Effector memory CD8-positive, alpha-beta T cell (primary cell): ENCODE measurements at places on chromosomes 6 and 20.

DNA sequence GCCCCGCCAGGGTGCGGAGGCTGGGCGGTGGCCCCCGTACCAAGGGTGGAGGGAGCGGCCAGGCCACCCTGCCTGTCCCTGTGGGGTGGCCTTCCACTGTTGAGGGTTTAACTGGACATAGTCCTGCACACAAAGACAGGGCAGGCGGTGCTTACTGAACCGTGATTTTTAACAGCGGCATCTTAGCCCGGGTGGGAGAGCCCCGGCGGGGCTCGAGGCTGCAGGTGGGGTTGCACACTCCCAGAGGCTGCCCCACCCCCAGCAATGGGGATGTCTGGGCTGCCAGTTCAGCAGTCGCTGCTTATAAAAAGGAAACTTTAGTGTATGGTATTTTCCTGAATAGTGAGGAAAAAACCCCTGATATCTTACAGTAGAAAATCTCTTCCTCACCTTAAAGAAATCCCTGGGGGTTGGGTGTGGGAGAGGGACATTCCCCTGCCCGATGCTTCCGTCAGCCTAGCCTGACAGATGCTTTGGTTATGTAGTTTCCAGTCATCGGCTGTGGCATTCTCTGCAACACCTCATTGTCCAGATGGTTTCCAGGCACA lies 79.4 kb downstream of the IRF4 start:
- H3K36me3 ChIP-seq = peaks cover 3% of the 10 kb centered on the region
- peaks cover 32% of the 10 kb centered on the region for H3K4me1 ChIP-seq
- no peak overlapping the region for H3K4me3 ChIP-seq

DNA sequence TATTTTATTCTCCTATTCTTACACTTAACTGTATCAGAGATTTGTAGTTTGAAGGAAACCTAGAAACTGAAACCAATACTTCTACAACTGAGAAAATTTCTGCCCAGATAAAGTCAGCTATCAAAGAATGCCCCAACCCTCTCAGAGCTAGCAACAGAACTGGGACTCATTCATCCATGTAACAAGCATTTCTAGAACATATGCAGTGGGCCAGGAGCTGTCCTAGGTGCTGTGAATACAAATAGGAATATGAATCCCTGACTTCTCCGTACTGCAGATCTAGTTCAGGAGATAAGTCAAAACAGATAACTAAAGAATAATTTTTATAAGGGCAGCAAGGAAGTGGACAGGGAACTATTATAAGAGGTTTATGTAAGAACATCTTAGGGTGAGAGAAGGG lies 654.1 kb upstream of the NOX3 start:
- no peak overlapping the region for H3K4me3 ChIP-seq
- no peak overlapping the region for H3K27ac ChIP-seq
- no peak for DNase-seq

DNA sequence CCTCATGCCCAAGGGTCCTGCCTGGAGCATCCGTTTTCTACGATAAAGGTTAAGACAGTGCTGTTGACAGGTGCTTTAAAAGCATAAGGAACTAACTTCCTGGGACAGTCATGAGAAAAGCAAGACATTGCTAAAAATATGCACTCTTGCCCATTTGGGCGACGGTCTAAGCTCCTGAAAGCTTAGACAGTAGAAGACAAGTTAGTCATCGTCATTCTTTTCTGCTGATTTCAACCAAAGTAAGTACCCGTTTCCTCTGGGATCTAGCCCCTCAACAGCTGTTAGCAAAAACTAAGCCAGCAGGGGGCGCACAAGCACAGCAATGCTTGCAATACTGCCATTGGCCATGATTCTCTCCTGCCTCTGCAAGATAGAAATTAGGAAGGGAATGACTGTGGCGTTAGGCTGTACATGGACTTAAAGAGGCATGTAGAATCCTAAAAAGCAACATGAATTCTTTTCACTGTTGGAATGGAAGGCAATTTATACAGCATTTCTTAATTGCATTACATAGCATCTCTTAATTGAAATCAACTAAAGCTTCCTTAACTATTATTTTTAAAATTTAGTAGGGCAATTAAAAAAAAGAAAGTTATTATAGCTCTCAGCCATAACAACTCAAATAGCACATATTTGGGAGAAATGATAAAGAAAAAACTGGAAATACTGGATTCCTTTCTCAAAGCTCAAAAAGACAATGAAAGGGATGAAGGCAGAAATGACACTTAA lies 147.8 kb upstream of the RALGAPA2 start:
- H3K4me3 ChIP-seq = no peak overlapping the region
- no peaks in the 10 kb centered on the region for H3K4me1 ChIP-seq
- H3K27me3 ChIP-seq = peaks cover 33% of the 10 kb centered on the region
- H3K36me3 ChIP-seq = no peaks in the 10 kb centered on the region

GRCh38 chr6:119339941-119340456 lies 9.6 kb downstream of the MAN1A1 start:
- peaks cover 37% of the 10 kb centered on the region for H3K4me1 ChIP-seq
- H3K27ac ChIP-seq = peak overlapping the region; percentile 78
- no peak overlapping the region for H3K4me3 ChIP-seq

- H3K27ac ChIP-seq = no peak overlapping the region
- no peak for DNase-seq
- H3K4me3 ChIP-seq = no peak overlapping the region
- peaks cover 3% of the 10 kb centered on the region for H3K4me1 ChIP-seq
- H3K36me3 ChIP-seq = no peaks in the 10 kb centered on the region
Measured at GRCh38 chr6:53623497-53623896, 42.1 kb downstream of the KLHL31 start.

DNA sequence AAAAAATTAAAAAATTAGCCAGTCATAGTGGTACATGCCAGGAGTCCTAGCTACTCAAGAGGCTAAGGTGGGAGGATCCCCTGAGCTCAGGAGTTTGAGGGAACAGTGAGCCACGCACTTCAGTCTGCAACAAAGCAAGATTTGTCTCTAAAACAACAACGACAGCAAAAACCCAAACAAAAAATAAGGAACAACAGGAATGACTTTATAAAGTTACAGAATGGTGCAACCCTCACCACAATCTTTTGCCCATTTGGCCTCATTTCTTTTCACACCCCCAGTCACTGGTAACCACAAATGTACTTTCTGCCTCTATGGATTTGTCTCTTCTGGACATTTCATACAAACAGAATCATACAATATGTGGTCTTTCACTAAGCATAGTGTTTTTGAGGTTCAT lies 16.7 kb upstream of the ZFAND3 start:
- peaks cover 4% of the 10 kb centered on the region for H3K27me3 ChIP-seq
- H3K4me1 ChIP-seq = peaks cover 5% of the 10 kb centered on the region

DNA sequence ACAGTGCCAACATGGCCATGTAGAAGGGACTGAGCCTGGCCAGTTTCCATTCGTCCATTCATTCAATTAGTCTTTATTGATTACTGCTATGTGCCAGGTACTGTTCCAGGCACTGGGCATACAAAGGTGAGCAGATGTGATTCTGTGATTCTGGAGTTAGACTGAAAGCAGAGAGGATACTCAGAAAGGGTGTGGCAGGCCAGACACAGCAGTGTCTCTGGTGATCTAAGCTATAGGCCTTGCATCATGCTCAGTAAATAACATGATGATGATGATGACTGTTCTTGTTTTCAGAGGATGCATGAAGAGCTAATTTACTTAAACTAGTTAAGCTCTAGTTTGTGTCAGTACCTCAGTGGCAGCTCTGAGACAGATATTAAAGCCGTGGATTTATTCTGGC lies 31.4 kb upstream of the FUCA2 start:
- peak overlapping the region; percentile 74 for H3K27ac ChIP-seq
- H3K27me3 ChIP-seq = no peaks in the 10 kb centered on the region
- no peak for DNase-seq
- H3K4me1 ChIP-seq = peaks cover 58% of the 10 kb centered on the region

- H3K36me3 ChIP-seq = peaks cover 17% of the 10 kb centered on the region
- H3K27ac ChIP-seq = no peak overlapping the region
- H3K4me1 ChIP-seq = peaks cover 12% of the 10 kb centered on the region
- no peaks in the 10 kb centered on the region for H3K27me3 ChIP-seq
- no peak overlapping the region for H3K4me3 ChIP-seq
Measured at GRCh38 chr6:143839196-143839595, 3.9 kb upstream of the LTV1 start.

DNA sequence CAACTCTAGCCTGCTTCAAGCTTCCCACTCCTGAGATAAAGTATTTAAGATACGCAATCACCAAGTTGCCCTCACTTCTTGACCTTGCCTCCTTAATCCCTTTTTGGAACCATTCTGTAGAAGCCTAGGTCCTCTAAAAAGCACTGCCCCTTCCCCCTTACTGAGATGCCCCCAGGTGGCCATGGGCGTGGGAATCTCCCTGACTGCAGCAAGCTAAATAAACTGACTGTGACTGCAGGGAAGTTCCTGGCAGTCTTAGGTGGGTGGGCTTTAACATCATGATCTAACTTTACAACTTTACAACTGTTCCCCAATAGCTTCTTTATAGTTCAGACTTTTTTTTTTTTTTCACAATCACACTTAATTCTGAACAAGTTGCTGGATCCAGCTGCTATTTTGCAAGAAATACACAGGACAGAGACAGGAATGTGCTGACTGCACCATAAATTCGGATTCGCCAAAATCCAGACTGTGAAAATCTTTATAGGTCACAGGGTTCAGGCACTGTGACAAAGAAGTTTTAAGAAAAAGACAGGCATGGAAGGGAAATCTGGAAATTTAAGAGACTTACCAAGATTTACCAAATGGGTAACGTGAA lies 344.2 kb upstream of the SULF2 start:
- no peak for DNase-seq
- H3K4me3 ChIP-seq = no peak overlapping the region
- peaks cover 28% of the 10 kb centered on the region for H3K27me3 ChIP-seq
- no peaks in the 10 kb centered on the region for H3K4me1 ChIP-seq
- H3K36me3 ChIP-seq = no peaks in the 10 kb centered on the region

- no peaks in the 10 kb centered on the region for H3K4me1 ChIP-seq
- H3K4me3 ChIP-seq = no peak overlapping the region
- H3K36me3 ChIP-seq = no peaks in the 10 kb centered on the region
- peaks cover 52% of the 10 kb centered on the region for H3K27me3 ChIP-seq
Measured at GRCh38 chr6:795046-795685, 102.2 kb upstream of the EXOC2 start.

DNA sequence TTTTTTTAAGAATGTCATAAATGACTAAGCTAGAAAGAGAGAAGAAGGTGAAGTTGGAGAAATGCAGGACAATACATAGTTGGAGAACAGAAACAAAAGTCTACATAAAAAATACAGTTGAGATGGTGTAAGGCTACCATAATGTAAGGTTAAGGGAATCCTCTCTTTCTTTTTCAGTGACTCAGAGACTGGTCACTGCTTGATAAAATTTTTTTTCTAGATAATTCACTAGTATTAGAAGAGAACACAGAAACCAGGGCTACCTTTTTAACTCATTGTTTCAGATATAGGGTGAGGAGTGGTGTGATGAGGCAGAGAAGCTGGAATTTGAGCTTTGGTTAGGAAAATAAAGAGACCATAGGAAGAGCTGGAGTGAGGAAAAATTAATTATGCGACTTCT lies 18.2 kb upstream of the EDN1 start:
- no peak overlapping the region for H3K27ac ChIP-seq
- no peaks in the 10 kb centered on the region for H3K36me3 ChIP-seq
- no peaks in the 10 kb centered on the region for H3K4me1 ChIP-seq
- no peak for DNase-seq

GRCh38 chr6:146950351-146950835 lies 253.8 kb upstream of the STXBP5 start:
- H3K27ac ChIP-seq = no peak overlapping the region
- no peaks in the 10 kb centered on the region for H3K4me1 ChIP-seq
- H3K4me3 ChIP-seq = no peak overlapping the region
- no peaks in the 10 kb centered on the region for H3K36me3 ChIP-seq
- no peak for DNase-seq

GRCh38 chr6:10558565-10558964 lies 37.4 kb downstream of the GCNT2 start:
- H3K27ac ChIP-seq = no peak overlapping the region
- H3K27me3 ChIP-seq = no peaks in the 10 kb centered on the region
- H3K4me1 ChIP-seq = no peaks in the 10 kb centered on the region

- no peak overlapping the region for H3K4me3 ChIP-seq
- peaks cover 48% of the 10 kb centered on the region for H3K27me3 ChIP-seq
- H3K27ac ChIP-seq = no peak overlapping the region
- H3K4me1 ChIP-seq = no peaks in the 10 kb centered on the region
- DNase-seq = no peak
Measured at GRCh38 chr20:4117158-4117740, 101.9 kb upstream of the RNF24 start.

- H3K27ac ChIP-seq = no peak overlapping the region
- no peaks in the 10 kb centered on the region for H3K36me3 ChIP-seq
- no peak overlapping the region for H3K4me3 ChIP-seq
- H3K4me1 ChIP-seq = no peaks in the 10 kb centered on the region
- DNase-seq = no peak
Measured at GRCh38 chr6:18293076-18293904, 29.0 kb upstream of the DEK start.

DNA sequence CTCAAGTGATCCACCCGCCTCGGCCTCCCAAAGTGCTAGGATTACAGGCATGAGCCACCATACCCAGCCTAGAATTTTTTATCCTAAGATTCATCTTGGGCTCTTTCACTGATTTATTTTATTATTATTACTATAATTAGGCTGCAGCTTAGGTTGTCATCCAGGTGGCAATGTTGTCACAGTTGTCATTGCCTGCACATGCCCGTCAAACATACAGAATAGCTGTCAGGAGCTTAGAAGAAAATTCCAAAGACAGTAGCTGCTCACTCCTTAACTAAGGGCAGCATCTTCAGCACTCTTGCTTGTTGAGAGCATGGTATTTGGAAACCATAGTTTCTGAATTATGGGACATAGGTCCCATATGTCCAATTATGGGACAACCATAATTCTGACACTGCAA lies 334.9 kb upstream of the AGPAT4 start:
- H3K36me3 ChIP-seq = no peaks in the 10 kb centered on the region
- H3K27me3 ChIP-seq = peaks cover 8% of the 10 kb centered on the region
- no peaks in the 10 kb centered on the region for H3K4me1 ChIP-seq
- no peak overlapping the region for H3K27ac ChIP-seq

DNA sequence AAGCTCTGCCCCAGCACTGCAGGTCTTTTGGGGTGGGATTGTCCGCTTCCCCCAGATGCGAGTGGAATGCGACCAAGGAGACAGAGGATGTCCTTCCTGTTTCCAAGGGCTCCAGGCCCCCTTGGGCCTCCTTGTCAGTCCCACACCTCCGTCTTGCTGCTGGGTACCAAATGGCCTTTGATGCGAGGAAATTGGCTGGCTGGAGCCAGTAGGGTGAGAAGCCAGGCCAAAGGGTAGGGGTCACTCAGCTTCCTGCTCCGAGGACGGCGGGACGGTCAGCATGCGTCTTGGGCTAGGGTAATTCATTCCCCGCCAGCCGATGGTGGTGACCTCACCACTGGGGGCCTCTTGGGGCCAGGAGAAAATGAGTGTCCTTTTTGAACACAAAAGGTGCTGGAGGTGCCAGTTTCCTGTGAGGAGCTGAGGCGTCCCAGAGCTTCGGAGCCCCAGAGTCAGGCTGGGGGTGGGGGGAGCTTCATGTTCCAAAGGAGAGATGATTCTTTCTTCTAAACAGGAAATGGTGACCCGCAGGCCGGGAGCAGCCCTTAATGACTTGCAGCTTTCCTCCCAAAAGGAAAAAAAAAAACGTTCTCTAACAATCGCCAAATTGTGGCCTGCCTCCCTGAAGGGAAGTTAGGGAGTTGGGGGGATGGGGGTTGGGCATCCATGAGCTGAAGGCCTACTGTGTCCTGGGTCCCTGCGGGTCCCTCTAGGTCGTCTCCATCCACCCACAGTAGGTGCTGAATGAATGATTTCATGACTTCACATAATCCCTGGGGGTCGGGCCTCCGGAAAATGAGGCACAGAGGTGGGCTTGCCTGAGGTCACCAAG lies 6.7 kb downstream of the SNAI1 start:
- DNase-seq = no peak
- H3K27ac ChIP-seq = no peak overlapping the region
- H3K4me3 ChIP-seq = no peak overlapping the region
